ENCODE measurements at places on chromosomes 16 and 17.

DNA sequence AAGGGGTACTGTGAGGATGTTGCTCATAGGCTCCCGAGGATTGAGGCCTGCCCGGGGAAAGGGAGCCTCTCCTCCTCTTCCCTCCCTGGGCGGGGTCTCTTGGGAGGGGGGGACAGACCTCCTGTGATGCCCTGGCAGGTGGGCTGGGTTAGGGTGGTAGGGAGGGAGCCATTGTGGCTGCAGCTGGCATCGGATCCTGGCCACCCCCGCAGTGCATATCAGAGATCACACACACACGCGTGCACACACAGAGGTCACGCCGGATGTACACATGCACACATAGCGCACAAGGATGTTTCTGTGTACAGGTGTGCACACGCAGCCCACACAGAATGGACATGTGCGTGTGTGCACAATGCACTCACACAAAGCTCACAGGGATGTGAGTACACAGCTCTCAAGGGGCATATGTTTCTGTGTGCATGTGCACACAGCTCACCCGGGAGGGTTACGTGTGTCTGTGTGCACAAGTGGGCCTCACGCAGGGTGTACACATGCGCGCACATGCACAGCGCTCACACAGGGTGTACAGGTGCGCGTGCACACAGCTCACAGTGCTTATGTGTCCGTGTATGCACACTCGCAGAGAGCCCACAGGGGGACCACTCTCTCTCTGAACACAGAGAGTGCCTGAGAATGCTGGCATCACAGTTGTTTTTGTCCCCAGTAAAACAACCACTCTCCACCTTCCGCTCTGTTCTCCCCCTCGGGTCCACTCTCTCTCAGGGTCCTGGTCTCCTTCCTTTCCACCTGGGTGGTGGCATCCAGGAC, 2.4 kb downstream of the GJD3 start:
- no peak for DNase-seq

GRCh38 chr17:37133136-37133535, 184.4 kb downstream of the AATF start:
- DNase-seq = no peak

DNA sequence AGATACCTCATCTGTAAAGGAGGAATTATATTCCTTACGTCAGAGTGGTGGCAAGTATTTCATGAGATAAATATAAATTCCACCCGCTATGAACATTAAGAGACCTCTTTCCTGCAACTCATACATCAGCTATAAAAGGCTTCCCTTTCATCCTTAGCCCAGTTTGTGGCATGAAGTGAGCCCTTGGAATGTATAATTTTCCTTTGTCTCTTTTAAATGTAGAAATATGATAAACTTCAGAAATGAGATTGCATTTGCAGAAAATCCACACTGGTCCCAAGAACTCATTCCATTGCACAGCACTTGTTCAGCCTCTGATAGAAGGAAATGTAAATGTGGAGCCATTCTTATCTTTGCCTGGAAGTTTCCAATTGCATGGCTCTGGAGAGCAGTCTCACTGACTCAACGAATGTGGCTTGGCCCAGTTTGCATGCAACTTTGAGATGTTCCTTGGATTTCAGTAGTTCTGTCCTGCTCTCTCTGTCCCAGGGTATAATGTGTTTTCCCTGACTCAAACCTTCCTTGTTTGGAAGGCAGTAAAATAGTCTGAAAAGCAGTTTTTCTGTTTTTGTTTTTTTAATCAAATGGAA, 746.4 kb downstream of the CDH11 start:
- DNase-seq = no peak

DNA sequence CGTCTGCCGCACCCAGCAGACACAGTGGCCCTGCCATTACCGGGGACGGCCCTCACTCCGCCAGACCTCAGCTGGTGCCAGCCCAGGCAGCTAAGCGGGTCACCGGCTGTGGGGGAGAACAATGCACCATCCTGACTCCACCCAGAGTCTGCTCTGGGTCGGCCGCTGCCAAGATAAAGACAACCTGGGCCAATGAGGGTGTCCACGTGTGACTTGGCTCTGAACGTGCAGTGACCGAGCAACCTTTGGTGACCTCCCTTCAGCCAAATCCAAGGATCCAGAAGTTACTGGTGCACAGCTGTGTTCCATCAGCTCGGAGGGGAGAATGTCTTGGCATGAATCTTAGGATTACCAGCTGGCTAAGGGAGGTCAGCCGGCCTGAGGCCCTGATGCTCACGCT, 155.9 kb downstream of the NTN1 start:
- no peak for DNase-seq

GRCh38 chr17:74404789-74405188, 27.1 kb upstream of the GPRC5C start:
- no peak for DNase-seq

DNA sequence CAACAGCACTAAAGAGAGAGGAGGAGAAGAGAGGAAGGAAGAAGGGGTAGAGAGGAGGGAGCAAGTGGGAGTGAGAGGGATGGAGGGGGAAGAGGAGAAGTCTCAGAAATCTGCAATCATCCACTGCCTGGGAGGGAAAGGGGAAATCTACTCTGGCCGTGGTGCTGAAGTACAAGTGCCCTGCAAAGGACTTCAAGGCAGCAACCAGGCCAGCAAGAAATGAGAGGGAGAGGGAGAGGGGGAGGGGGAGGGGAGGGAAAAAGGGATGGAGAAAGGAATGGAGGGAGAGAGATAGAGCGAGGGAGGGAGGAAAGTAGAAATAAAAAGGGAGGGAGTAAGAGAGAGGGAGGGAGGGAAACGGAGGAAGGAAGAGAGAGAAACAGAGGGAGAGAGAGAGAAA, 130.8 kb upstream of the EEF2KMT start:
- no peak for DNase-seq

DNA sequence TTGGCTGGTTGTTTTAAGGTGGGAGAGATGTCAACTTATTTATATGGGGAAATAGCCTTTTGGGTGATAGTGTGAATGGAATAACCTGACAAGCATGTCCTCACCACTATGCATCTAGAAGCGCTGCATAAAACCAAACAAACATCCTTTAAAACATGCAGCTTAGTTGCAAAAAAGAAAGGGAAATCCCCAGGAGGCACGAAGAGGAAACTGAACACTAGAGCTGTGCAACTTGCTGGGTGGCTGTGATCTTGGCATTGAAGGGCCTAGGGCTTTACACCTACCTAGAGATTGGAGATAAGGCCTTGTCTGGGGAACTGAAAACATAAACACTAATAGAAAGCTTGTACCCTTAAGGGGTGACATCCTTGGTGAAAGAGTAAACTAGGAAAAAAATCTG, 7.3 kb downstream of the C16orf54 start:
- no peak for DNase-seq

DNA sequence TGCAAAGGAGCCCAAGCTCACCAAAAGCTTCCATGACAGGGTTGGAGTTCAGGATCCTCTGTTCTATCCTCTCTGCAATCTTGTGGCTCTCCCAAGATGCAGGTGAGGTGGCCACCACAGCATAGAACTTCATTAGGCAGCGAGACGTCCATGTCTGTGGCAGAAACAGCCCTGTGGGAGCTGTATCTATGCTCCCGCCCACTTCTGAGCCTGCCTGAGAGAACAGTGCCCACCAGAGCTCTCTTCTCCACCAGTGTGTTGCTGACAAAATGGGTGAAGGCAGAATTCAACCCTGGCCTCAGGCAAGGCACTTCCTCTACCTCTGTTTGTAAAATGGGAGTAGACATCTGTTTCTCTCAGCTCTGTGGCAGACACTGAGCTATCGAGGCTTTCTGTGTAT, 18.8 kb downstream of the MYO19 start:
- no peak for DNase-seq

- no peak for DNase-seq
Observed at GRCh38 chr17:67478401-67479041, 101.4 kb downstream of the PITPNC1 start.

- no peak for DNase-seq
Observed at GRCh38 chr16:46932802-46933201, 40.7 kb downstream of the DNAJA2 start.

DNA sequence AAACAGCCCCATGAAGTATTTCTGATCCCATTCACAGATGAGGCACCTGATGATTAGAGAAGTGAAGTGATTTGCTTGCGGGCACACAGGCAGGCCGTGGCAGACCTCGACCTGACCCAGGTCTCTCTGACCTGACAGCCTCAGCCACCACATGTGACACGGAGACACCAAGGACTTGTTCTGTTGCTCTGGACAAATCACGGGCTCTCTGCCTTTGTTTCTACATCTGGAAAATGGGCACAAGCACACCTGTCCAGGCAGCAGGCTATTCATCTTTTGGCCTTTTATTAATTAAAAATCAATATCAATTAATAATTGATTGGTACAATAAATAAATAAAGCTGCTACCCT, 3.4 kb downstream of the MAP3K14 start:
- DNase-seq = no peak

DNA sequence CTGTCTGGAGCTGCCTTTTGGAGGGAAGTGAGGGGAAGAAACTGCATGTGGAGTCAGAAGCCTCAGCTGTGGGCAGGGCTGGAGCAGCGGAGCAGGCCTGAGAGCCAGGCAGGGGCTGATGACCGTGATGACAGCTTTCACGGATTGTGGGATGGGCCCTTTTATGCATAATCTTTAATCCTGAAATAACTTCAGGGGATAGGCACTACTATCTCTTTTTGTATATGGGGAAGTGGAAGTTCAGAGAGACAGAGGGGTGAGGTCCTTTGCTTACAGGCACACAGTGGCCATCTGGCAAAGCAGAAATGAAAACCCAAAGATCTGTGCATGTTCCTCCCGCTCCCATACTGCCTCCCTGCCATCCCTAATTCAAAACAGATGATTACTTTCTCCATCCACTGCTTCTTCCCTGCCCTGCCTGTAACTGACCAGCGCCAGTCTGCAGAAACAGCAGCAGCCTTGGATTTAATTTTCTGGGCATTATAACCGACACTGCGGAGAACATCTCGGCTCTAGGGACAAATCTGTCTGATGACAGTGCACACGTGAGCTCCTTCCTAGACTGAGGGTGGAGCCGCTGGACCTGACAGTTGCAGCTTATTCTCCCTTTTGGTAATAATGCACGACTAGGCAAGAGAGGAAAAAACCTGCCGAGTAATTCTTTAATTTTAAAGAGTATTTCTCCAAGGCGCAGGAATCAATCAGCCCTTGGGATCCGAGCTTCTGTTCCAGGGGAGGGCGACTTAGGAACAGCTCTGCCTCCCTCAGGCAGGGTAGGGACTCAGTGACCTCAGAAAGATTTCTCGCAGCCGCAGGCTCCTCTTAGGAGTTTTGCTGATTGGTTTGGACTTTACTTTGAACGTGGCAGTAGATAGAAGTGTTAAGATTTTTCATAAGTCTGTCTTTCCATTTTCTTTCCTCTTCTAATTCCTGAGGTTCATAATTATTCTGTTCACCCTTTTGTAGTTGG, 95.4 kb downstream of the UTP18 start:
- no peak for DNase-seq

DNA sequence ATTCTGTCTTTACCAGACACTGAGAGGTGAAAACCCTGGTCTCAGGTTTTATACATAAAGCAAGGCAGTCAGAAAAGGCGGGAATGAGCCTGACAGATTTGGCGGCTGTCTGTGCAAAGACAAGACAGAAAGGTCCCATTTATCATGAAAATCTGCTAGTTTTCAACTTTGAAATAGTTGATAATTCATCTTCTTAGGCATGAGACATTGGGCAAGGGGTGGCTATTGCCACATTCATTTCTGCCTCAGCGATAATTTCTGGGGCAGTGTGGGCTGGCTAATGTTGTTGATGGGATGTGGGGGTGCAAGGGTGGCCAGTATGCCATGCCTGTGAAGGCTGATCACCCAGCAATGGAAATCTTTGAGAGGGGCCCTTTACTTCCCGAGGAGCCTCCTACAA, 173.8 kb upstream of the RPH3AL start:
- DNase-seq = no peak

DNA sequence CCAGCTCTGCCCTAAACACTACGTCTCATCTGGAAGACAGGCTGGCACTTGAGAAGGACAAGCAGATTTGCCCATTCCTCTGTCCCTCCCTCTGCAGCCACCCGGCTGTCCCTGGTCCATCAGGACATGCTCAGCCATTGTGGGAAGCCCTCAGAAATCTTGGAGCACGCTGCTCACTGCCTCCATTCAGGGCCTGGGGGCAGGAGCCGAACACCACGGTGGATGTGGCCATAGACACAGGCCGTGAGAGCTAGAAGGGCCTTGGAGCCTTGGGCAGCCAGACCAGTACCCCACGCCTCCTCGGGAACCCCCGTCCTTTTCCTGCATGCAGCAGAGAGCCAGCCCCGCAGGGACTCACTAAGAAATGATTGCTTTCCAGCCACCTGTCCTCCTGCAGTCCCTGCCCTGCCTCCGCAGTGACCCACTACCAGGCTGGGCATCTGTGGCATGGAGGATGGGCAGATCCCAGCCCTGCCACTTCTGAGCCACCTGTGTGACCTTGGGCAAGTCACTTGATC, 3.4 kb downstream of the DOC2A start:
- peak; percentile 59 for DNase-seq

DNA sequence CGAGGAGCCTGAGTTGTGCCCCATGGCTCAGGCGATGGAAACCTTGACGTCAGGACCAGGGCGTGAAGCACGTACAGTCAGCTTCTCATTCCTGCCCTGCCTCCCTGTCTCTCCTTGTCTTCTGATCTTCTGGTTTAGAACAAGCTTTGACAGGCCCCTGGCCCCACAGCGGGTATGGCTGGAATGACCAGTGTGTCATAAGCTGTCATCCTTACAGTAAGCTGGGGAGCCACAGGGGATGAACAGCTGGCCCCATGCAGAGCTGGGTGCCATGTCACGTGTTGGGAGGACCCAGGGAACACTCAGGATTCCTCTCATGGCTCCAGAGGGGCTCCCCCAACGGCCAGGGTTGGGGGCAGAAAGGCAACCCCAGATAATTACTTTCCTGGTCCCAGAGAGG, 157.6 kb upstream of the PLCG2 start:
- DNase-seq = no peak

DNA sequence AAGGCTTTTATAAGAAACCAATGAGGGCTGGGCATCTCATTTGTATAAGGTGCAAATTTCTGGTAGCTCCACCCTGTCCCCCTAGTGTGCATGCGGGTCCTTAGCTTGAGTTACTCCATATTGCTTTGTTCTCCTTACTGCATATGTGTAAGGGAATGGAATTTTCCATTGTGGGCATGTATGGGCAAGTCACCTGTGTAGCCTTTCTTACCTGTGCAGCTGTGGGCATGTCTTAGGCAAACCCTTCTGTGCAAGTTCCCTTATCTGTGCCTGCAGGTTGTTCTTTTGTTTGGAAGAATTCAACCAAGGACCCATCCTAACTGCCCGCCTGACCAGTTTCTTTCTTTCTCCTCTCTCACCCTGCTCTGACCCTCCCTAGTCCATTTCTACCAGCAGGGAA, 122.8 kb upstream of the HS3ST4 start:
- no peak for DNase-seq

GRCh38 chr17:12104831-12105230, 84.2 kb downstream of the MAP2K4 start:
- no peak for DNase-seq

DNA sequence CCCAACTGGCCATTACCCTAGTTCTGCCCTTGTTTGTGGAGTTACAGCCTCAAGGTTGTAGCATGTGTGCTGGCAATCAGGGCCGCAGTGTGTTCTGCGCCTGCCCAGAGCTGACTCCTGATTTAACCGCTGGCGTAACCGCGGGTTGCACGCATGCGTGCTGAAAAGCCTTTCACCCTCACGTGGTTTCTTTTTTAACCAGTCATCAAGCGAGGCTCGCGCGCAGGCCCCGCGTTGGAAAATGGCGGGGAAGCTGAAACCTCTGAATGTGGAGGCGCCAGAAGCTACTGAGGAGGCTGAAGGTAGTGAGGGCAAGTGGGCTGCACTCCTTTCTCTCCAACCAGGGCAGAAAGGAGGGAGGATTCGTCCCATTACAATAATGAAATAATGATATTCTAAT, at the start of gene SYCE1L:
SYCE1L (plus strand) TSS at position 198 of the 400 bp plus-strand sequence; CDS start at position 242, 44 bp downstream.
- no peak for DNase-seq
